Stimulated activated CD8-positive, alpha-beta memory T cell treated with anti-CD3 and anti-CD28 coated beads, Interleukin-4, amount 100 ng/mL, for 1 hour (primary cell): ENCODE measurements at places on chromosomes 2 and 18.

- no peak for DNase-seq
Observed at GRCh38 chr2:120896901-120897300, 161.2 kb downstream of the GLI2 start.

GRCh38 chr2:54394392-54394791 is 61.7 kb upstream of the SPTBN1 start:
- DNase-seq: no peak

DNA sequence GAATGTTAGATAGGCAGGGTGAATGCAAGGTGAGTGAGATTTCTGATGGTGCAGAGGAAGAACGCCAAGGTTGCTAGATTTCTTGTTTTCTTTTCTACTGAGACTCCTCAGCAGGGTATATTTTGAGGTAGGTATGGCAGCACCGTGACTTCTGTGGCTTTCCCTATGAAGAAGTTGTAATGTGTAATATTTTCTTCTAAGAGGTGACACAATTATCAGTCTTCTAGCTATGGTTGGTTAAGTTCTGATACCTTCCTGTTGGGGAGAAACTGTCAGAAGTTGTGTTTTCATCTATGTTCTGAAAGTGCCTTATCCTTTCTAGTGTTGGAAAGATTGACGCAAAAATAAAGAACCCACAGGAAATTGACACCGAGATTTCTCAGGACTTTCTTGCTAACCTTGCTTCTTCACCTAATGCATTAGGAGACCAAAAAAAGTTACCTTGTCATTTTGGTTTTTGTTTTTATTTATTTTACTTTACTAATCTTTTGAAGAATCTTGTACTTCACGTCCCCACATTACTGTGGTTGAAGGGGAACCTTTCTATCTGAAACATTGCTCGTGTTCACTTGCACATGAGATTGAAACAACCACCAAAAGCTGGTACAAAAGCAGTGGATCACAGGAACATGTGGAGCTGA is 11.9 kb downstream of the IL18R1 start:
- no peak for DNase-seq

GRCh38 chr2:133247631-133248030 is 320.6 kb downstream of the NCKAP5 start:
- DNase-seq: no peak
